ENCODE measurements at places on chromosomes 3 and 15.

- DNase-seq = no peak
These were observed 200.9 kb downstream of the ATP8B4 start for GRCh38 chr15:49918121-49918520.

DNA sequence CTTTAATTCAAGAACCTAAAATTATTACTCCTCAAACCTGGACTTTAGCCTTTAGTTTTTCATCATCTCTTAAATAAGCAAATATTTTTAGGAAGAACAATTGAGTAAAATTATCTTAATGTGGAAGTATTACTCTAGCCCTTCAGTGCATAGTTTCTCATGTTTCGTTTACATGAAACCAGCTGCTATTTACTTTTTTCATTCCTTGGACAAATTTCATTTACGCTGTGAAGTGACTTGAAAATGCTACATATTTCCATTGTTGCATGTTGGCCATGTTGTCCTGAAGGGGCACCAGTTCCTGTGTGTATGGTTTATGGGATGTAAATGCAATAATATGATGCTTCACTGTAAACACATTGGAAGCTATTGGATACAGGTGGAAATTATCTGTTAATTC is 49.9 kb downstream of the SLC25A26 start:
- DNase-seq = no peak

DNA sequence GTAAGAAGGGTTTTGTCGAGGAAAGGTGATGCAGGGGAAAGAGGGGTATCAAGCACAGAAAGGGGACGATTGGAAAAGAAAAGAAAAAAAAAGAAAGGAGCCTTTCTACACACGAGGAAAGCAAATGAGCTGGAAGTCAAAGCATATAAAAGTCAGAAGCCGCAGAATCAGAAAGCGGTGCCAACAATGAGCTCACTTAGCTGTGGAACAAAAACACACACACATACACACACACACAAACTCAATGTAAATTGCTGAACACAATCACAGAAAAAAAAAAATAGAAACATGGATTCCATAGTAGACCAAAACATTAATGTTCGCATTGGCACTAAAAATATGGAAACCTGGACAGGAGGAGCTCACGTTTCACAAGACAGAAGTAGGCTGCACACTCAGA is 63.4 kb upstream of the FEZF2 start:
- no peak for DNase-seq

DNA sequence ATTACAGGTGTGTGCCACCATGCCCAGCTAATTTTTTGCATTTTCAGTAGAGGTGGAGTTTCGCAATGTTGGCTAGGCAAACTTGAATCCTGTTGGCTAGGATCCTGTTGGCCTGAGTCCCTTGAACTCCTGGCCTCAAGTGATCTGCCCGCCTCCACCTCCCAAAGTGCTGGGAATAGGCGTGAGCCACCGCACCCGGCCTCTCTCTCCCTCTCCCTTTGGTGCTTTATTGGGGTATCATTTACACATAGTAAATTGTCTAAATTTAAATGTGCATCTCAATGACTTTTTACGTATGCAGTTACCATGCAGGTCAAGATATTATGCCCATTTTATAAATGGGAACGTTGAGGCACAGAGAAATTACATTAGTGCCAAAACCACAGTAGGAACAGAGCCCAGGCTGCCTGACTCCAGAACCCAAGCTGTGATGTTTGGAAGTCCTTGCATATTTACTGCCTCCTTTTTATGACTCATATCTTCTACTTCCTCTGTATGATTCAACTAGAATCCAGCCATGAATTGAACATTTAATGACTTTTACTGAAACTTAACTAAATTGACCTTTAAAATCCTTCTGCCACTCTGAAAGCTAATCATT is 34.0 kb upstream of the RPP14 start:
- DNase-seq = no peak

GRCh38 chr15:31471731-31472430 is 145.2 kb downstream of the KLF13 start:
- no peak for DNase-seq

- DNase-seq = no peak
These were observed 310.8 kb downstream of the GABRB3 start for GRCh38 chr15:26461847-26462608.

DNA sequence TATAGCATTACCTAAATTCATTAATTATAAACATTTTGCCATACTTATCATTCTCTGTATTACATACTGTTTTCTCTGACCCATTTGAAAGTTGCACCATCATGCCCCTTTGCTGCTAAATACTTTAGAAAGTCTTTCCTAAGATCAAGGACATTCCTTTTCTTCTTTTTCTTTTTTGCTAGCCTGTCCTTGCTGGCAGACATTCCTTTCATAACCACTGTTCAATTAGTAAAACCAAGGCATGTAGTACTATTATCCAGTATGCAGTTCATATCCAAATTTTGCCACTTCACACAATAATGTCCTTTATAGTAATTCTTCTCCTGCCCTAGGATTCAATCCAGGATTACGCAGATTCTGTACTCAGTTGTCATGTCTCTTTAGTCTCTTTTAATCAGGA is 321.0 kb upstream of the C2CD4B start:
- no peak for DNase-seq

- no peak for DNase-seq
These were observed 217.8 kb downstream of the SHQ1 start for GRCh38 chr3:72630327-72630968.

GRCh38 chr3:69248436-69248835 is 126.0 kb upstream of the LMOD3 start:
- no peak for DNase-seq

DNA sequence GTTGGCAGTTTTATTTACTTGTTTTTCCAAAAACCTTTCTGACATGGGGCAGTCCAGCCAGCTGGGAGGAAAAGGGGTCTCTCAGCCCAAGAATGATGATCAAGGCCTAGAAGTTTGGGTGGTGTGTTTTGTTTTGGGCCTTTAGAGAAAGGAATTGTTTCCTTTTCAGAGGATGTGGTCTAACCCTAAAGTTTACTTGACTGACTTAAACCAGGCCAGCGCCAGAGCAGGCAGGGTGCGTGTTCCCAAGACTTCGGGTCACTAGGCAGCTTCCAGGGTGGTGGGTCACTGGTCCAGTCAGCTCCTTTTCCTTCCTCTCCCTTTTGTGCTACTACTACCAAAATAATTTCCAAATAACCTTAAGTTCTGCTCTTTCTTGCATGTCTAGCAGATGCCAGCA is 4.9 kb downstream of the FLNB start:
- DNase-seq = no peak

DNA sequence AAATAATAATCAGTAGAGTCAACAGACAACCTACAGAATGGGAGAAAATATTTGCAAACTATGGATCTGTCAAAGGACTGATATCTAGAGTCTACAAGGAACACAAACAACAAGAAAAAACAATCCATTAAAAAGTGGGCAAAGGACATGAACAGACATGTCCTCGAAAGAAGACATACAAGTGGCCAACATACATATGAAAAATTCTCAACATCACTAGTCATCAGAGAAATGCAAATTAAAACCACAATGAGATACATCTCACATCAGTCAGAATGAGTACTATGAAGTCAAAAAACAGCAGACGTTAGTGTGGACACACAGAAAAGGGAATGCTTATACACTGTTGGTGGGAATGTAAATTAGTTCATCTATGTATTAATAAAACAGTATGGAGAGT is 33.7 kb downstream of the SLC2A2 start:
- DNase-seq = no peak

DNA sequence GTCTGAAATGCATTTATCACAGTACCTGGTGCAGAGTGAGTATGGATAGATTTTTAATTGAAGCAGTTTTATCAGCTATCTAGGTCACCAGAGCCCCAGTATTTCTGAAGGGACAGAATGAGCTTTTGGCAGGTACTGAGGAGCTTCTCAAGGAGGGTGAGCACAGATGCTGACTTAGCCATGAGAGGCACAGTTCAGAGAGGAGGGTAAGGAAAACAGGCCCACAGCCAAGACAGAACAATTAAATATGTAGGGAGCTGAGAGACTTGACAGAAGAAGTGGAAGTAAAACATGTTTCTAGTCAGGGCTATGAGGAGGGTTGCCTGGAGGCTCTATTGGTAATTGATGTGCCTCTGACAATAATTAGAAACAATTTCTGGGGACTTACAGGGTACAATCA is 20.1 kb downstream of the ZNF80 start:
- no peak for DNase-seq

- DNase-seq = no peak
These were observed 13.3 kb upstream of the DOCK3 start for GRCh38 chr3:50661321-50661837.

DNA sequence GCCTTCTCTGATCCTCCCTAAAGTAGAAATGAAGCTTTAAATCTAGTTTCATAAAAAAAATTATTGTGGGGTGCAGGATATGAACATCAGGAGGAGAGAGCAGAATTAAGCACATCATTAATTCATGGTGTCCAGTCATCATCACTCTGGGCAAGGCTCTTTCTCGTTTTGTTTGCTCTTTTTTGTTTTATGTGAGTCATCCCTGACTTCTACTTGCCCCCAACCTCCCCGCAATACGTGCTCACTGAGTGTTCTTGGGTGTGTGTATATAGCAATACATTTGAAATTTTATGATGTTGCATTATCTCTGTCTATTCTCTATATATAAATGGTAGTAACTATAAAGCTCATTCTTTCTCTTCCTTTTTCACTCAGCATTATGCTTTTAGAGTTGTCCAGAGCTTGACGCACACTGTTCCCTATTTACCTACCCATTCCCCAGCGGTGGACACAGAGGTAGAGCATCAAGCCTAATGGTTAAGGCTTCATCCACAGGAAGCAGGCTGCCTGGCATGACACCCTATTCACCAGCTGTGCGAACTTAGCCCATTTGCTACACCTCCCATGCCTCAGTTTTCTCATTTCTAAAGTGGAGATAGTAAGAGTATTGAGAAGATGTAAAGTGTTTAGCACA is 72.3 kb downstream of the CD200R1L start:
- no peak for DNase-seq

DNA sequence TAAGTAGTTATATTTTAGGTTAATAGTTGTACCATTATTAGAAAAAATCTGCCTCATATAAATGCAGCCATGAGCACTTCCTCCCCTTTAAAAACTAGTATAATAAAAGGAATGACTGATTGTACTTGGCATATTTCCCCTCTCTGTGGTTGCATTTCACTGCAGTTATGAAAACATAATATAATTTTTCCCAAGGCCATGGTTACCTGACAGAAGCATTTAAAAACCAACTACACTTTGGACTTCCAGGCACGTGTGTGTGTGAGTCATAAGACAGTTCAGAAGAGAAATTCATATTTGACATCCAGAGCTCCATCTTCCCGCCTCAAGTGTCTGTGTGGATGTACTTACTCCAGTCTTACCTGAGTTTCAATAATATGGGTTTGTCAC is 828.2 kb upstream of the CFAP20DC start:
- no peak for DNase-seq

DNA sequence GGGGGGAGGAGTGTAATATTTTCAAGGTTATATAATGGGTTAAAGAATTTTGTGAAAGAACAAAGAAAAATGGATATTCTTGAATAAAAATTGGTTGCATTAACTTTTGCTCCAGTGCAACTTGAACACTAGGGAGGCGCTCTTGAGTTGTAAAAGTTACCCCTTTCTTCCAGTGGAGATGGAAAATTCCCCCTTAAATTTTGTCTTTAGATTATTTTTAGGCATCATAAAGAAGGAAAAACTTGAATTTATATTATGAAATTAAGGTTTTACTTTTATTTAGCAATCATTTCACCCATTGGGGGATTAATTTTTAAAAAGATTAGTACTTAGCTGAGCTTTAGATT is 550 bp upstream of the CHD2 start:
- no peak for DNase-seq

DNA sequence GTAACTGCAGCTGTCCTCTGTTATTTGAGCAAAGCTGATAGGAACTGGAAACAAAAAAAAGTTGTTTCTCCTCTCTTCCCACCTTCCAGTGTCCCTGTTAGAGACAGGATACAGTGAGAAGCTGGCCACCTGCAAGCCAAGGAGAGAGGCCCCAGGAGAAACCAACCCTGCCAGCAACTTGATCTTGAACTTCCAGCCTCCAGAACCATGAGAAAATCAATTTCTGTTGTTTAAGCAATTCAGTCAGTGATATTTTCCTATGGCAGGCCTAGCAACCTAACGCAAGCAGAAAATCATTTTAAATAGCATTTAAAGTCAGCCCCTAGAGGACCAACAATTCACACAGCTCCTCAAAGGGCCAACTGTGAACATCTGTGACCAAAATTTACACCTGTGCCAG is 291.3 kb downstream of the OXSM start:
- no peak for DNase-seq

- DNase-seq = no peak
These were observed 400.0 kb downstream of the LSAMP start for GRCh38 chr3:116045314-116045713.

DNA sequence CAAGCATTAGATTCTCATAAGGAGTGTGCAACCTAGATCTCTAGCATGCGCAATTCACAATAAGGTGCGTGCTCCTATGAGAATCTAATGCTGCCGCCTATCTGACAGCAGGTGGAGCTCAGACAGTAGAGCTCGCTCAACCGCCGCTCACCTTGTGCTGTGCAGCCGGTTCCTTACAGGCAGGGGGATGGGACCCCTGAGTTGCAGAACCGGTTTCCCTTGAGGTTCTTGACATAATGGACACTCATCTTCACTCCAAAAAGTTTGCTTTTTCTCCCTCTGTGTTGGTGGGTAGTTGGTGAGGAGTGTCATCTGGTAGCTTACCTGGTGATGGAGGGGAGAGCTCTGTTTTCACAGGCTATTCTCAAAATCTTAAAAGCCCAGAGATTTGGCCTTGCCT is 324.0 kb upstream of the TBL1XR1 start:
- no peak for DNase-seq

DNA sequence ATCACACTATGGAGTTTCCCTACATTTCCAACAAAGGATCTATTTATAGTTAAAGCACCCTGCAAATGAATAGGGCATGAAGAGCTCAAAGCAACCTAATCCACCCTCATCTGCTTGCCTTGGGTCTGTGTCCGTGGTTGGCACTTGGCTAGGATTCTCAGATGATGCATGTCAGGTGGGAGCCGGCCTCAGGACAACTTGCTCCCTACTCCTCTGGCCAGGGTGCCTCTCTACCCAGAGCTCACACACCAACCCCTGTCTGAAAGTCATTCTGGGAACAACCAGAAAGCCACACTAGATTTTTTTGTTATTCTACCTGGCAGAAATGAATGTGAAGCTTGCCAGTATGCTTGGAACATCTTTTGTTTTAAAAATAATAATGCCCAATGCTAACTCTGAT is 13.2 kb downstream of the ARHGEF3 start:
- DNase-seq = no peak

- DNase-seq = no peak
These were observed 23.0 kb downstream of the SUCNR1 start for GRCh38 chr3:151896246-151897012.
